Activated CD4-positive, CD25-positive, alpha-beta regulatory T cell (primary cell): ENCODE measurements at places on chromosomes 4 and X.

GRCh38 chr4:181148470-181148869 lies 1094.7 kb upstream of the TENM3 start:
- no peak for DNase-seq

- no peak for DNase-seq
Observed at GRCh38 chr4:147975933-147976928, 244.3 kb downstream of the ARHGAP10 start.

- no peak for DNase-seq
Observed at GRCh38 chr4:173214661-173215060, 46.0 kb downstream of the GALNT7 start.

- no peak for DNase-seq
Observed at GRCh38 chrX:154540897-154541535, 5.6 kb downstream of the G6PD start.

DNA sequence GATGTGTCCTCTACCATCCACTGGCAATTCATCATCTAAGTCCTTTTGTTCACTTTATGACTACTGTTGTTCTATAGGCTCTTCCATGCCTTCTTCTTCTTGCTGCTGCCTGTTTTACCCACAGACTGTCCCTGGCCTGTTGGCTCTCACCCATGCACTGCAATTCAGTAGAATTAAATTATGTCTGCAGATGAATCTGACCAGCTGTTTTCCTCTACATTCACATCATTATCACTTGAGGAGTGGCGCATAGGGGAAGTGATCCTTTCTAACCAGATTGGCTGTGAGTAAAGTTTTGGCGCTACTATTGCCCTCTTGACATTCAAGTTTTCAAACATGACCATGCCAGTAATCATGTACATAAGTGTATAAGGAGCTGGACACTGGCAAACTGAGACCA lies 91.7 kb downstream of the FRMPD4 start:
- DNase-seq = no peak

- no peak for DNase-seq
Observed at GRCh38 chr4:123093236-123093635, 170.8 kb upstream of the NUDT6 start.

DNA sequence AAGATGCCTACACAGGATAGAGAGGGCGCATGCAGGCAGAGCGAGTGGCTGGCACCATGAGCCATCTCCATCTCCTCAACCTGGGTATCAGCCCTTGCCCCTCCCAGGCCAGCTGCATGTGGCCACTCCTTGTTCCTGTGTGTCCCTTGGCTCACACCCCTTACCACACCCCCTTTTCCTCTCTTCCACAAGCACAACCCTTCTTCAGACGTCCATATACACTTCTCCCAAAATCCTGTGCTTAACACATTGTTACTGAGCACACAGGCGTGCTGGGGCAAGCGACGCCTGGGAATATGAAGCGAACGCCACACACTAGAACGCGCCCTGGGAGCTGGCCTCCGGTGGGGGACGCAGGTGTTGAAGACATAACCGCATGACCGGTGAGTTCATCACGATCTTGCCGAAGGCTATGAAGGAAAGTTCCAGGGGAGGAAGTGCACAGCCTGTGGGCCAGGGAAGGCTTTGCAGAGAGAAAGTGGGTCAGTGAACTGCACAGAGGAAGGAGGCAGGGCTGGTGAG lies 19.1 kb upstream of the KIAA0232 start:
- DNase-seq = no peak

GRCh38 chr4:147813109-147813773 lies 81.4 kb downstream of the ARHGAP10 start:
- no peak for DNase-seq

DNA sequence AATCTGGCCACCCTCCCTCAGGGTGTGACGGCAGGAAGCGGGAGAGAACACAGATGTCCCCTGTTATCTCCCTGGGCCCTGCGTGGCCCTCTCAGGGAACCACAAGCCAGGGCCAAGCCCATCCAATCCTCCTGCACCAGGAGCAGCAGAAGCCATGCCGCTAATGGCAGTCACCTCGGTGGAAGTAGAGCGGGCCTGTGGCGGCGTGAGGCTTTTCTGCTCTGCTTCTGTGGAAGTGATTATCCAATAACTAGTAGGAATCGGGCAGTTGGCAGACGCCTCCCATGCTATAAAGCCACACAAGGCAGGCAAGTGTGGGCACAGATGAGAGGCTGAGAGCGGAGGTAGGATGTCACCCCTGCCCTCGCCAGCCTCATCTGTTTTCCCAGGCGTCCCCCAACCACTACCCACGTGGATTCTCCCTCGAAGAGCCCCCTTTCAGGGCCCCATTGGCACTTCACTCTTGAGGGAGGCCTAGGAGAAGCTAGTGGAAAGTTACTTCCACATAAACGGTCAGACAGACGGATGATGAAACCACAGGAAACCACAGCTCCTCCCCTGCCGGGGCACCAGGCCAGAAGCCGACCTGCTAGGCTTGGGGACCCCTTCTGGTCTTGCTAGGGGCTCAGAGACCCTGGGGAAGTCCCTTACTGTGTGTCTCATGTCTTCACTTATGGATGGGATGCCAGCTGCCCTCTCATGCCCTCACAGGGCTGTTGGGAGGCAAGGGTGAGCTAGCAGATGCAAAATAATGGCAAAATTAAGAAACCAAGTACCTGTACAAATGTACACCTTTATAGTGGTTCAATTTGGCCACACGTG lies 18.8 kb upstream of the TMSB4X start:
- DNase-seq = peak; percentile 3

DNA sequence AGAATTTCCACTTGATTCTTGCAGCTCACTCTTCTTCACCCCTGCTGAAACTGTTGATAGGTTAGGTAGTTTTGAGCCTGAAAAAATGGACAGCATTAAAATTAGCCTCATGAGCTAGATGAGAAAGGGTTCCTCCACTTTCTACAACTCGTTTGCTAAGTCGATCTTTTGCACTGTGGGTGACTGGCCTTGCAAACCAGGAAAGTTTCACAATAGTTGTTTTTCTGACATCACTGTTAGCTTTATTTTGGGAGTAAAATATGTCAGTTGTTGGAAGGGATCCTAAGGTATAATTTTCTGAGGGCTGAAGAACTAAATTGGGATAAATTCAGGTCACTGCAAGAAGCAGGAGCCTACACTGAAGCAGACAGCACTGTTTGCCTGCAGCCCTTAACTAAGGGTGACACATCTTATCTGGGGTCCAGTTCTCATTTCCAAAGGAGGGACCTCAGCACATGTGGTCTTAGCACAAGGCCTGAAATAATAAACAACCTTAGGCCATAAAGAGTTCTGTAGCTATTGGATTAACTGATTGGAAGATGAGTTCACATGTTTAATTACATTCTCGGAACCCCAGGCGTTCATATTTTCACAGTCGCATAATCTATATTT lies 29.1 kb downstream of the ANAPC4 start:
- DNase-seq = no peak

DNA sequence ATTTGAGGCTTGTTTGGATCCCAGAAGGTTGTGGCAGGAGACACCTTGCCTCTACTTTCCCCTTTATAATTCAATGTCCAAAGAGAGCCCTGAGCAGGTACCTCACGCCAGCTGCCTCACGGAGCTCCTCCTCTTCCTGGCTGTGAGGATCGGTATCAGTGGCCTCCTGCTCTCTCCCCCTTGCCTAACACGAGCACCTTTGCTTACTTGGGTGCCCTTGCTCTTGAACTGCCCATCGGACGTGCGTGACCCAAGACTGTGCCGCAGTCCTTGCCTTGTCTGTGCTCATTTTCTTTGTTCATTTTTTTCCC lies 27.8 kb upstream of the MSANTD1 start:
- DNase-seq = no peak

- DNase-seq = no peak
Observed at GRCh38 chr4:186954509-186954908, 230.9 kb upstream of the FAT1 start.

DNA sequence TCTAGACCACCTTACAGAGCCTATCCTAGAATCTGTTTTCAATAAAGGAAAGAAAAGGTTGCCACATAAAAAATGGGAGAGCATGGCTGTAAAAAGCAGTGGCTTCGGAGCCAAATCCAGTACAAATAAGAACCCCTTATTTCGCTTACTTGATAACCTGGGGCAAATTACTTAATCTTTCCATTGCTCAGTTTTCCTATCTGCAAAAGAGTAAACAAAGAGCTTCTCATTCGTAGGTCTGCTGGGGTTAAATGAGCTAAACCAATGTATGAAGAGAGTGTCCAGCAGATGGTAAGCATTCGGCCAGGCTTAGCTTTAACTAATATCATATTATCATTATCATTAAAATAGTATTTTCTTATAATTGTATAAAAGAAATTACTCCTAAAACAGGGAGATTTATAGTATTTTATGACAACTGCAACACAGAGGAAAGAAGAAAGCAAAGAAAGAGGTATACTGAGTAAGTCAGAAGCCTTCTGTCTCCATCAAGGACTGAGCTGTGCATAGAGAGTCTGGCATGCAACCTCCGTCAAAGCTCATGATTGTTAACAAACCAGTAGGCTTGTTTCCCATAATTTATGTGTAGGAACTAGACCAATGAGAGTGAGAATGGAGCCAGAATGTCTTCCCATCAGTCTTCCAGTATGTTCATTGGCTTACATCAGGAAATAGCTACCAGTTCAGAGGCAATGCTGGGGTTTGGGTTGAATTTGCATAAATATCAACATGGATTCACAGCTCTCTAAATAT lies 364.9 kb downstream of the UNC5C start:
- DNase-seq = no peak

GRCh38 chrX:13716905-13717304 lies 17.5 kb downstream of the TRAPPC2 start:
- DNase-seq = peak; percentile 11

- DNase-seq = no peak
Observed at GRCh38 chrX:72621625-72622485, 49.2 kb upstream of the HDAC8 start.

DNA sequence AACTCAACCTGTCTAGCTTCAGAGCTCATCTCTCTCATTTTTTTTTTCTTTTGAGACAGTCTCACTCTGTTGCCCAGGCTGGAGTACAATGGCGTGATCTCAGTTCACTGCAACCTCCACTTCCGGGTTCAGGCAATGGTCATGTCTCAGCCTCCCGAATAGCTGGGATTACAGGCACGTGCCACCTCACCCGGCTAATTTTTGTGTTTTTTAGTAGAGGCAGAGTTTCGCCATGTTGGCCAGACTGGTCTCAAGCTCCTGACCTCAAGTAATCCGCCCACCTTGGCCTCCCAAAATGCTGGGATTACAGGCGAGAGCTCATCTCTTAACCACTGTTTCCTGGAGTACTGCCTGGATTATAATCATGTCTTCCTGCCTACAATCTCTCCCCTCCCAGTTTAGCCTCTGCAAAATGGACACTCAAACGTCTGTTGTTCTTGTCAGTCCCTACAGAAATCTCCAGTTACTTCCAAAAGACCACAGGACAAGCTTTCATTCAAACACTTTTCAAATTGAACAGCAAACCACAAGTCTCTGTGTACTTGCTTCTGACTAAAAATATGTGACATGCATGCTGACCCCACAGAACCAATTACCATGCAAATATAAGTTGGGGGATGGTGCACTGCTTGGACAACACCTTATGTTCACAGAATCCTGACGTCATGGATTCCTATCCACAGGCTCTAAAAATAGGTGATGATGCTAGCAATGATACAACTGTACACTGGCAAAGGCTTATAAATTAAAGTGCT lies 137.2 kb downstream of the SH3KBP1 start:
- no peak for DNase-seq

DNA sequence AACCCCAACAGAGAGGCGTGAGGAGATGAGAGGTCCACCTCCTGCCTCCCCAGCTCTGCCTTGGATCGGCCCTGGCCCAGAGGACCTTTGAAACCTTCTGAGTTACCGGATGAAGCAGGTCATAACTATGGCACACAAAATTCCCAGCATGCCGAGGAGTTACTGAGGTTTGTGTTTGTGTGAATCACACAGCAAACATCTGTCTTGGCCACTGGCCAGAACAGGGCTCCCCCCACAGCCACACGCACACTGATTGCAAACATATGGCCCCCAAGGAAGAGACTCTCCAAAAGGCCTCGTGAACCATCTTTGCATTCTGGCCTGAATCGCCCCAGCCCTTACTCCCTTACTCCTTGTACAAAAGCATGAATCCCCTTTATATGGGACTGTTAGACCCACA lies 18.9 kb downstream of the RPS4X start:
- no peak for DNase-seq

GRCh38 chrX:17547658-17548057 lies 172.7 kb downstream of the NHS start:
- no peak for DNase-seq

DNA sequence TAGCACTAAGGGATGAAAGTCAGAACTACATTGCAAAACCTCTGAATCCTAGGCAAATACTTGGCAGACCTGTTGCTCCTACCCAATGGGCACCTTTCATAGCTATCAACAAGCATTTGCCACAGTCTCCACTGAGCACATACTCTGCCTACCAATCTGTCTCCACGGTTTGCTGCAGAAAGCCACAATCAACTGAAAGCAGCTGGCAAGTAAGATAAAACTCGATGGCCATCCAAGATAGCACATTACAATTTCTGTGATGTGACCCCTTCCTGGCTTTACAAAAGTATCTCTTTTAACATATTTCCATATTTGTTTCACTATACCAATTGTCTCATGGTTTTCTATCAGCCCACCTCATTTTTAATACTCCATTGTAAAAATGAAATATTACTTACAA lies 1060.5 kb upstream of the INTU start:
- DNase-seq = no peak

GRCh38 chr4:100569196-100569595 lies 51.4 kb upstream of the EMCN start:
- DNase-seq = no peak

DNA sequence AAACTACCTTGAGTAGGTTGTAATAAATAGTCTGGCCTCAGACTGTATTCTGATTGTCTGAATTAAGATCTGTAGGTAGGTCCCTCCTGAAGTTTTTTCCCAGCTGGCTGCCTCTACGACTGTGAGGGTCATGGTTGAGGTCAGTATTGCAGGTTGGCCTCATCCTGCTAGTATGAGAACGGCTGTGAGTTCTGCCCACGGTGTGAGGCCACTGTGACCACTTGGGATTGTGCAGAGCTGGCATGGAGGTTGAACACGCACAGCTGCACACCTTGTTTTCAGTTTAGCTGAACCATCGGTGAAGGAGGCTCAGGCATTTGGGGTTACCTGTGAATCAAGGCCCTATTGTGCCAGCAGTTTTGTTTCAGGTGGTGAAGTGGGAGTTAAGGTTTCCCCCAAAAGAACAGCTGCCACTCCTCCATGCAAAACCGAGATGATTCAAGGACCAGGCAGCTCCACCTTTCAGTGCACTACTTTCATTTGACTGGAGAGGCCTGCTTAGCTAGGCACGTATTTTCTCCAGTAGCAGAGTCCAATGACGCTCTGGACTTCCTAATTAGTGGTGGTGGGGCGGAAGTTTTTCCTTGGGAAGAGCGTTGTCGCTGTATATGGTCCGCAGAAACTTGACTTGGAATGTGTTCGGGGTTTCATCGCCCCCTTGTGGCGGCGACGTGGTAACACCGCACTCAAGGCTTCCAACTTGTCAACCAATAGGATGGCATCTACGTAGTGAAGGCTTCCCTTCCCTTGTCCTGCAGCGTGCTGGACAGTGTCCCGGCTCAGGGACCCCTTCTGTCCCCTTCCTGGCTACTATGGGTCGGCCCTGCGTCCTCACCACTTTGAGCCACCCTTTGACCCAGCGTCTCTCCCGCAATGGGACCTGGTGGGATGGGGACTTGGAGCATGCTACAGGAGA lies 13.8 kb downstream of the CMC4 start:
- peak; percentile 6 for DNase-seq
